ENCODE measurements at places on chromosomes 11 and 22.

DNA sequence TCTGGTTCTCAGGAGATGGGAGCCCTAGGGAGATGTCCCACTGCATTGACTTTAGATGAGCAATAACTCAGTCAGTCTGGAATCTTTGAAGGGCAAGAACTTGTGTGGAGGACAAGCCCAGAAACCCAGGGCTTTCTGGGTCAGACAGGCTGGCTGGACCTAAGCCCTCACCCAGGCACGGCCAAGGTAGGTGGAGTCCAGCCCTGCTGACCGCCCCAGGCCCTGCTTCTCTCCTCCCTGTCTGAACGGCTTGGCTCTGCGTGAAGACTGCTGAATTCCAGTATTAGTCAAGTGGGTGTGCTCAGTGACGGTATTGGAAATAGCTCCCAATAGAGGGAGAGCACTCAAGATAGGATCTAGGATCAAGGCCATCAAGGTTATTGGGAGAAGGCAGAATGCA is 6.1 kb downstream of the CXCR5 start:
- peak; percentile 71 for DNase-seq

- no peak for DNase-seq
Measured at GRCh38 chr11:7115780-7116179, 27.0 kb downstream of the RBMXL2 start.

DNA sequence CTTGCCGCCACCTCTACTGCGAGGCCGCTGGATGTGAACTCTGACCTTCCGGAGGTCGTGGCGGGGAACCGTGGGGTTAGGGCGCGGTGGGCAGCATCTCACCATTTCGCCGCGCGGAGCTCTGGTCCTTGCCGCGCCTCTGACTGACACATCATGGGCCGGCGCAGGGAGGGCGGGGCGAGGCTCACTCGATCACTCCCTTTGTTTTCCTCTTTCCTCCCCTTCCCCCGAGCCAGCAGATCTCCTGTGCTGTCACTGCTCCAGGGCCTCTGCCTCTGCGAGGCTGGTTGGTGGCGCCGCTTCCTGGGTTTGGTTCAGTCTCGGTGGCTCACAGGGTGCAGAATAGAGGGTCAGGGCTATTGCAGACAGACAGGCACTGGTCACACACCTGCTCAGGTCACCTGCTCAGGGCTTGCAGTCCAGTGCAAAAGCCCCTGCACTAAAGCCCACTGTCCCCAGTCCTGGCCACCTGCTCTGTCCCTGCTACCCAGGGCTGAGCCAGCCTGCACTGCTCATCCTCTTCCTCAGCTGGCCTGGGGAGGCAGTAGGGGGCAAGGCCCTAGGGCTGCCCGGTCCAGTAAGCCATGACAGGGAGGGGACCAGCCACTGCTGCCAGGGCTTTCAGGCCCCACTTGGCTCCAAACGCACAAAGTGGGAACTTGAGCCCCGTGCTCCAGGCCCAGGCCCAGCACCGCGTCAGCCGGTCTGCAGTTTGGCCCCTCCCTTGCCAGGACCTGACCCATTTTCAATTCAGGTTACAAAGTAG is 36.2 kb downstream of the PISD start:
- DNase-seq, result peak; percentile 28

DNA sequence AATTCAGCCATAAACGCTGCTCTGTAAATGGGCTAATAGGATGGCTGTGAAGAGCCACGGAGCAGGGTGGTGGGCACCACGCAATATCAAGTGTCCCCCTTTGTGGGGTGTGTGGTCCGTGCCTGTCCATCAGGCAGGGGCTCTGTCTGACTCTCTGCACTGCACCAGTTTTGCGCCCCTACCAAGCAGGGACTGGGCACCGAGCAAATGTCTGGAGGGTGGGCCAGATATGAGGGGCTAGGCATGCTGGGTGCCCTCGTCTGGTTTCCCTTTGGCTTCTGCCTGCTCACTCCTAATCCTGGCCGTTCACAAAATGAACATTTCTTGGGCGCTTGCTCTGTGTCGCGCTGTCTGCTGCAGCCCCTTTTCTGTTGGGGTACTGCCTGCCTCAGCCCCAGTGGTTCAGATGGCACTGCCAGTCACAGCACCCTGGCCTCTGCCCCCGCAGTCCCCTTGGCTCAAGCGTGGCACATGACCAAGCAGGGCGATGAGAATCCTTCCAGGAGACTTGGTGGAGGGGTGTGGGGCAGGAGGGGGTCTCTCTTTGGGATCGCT is 37.1 kb upstream of the CELSR1 start:
- DNase-seq, result no peak

DNA sequence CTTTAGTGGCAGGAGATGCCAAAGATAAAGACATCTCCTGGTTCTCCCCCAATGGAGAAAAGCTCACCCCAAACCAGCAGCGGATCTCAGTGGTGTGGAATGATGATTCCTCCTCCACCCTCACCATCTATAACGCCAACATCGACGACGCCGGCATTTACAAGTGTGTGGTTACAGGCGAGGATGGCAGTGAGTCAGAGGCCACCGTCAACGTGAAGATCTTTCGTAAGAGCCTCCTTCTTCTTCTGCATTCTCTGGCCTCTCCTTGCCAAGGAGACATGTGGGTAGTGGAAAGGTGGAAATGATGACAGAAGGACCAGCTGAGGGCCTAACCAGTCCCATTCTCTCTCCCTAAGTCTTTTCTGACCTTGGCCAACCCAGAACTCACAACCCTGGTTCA is 110.1 kb upstream of the TTC12 start:
- no peak for DNase-seq

GRCh38 chr22:47351836-47352579 is 589.6 kb downstream of the TBC1D22A start:
- DNase-seq, result no peak

DNA sequence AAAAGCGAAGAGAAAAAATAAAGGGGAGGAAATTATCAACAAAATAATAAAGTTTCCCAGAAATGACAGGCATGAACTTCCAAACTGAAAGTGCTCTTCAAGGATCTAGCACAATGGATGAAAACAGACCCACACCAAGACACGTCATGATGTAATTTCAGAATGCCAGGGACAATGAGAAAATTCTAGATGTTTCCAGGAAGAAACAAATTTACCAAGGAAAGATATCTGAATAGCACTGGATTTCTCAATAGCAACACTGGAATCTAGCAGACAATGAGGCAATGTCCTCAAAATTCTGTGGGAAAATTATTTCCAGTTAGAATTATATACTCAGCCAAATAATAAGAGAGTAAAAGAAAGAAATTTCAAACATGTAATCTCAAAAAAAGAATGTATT is 46.0 kb downstream of the DENND5A start:
- peak; percentile 89 for DNase-seq

GRCh38 chr11:71239581-71239980 is 12.8 kb downstream of the SHANK2 start:
- no peak for DNase-seq

DNA sequence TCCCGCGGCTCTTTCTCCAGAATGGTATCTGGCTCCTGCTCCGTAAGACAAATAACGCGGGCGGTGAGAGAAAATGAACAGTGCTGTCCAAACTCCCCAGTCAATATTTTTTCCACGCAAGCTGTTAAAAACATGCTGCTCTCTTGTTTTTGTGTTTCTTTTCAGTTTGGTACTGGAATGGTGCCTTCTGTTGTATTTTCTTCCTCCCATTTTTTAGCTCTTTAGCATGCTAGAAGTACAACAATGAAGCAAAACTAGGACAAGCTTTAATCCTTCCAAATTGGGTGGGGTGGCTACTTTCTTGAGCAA is 599 bp upstream of the PPP2R1B start:
- DNase-seq, result no peak

DNA sequence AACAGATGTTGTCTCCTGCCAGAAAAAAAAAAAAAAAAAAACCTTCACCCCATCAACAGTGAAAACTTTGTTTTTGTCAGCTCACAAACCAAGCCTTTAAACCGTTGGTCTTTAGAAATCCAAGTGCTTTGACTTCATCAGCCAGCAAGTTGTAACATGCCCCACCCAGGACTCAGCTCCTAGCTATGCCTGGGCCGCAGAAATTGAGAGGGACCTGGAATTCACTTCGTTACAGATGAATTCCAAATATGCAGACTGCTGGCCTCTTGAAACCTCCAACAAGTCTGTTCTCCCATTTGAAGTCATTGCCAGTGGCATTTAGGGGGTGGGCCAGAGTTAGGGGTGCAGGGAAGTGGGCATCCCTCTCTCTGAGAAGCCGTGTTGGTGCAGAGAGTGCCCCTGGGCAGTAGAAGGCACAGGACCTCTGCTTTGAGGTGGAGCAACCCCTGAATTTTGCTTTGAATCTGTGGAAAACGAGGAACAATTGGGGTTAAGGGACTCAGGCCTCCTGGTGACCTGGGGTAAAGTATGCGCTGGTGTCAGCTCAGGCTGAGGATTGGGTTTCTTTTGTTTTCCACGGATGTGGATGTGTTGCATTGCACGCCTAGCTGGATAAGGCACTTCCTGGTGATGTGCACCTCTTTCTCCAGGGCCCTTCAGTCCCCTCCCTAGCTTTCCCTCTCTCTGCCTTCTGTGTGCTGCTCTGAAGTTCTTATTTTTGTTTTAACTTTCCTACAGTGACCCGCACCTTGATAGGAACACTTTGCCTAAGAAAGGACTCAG is 109.5 kb downstream of the DBX1 start:
- no peak for DNase-seq

- DNase-seq, result no peak
Measured at GRCh38 chr11:69799097-69799496, 20.1 kb downstream of the FGF3 start.

DNA sequence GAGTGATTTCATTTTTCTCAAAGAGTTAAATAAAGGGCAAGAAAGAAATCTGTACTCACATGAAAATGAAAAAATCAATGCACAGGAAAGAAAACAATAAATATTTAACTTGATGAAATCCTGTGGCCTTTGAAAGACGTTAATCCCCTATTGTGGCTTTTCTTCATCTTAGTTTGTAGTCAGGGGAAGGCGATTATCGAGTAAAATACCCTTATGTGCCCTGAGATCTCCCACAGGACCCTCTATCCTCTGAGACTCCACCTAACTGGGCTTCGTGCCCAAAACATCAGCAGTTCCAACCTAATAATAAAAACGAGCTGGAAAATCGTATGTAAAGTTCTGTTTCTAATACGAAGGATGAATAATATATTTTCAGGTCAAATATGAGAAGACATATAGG is 208.2 kb upstream of the ZC3H12C start:
- no peak for DNase-seq

DNA sequence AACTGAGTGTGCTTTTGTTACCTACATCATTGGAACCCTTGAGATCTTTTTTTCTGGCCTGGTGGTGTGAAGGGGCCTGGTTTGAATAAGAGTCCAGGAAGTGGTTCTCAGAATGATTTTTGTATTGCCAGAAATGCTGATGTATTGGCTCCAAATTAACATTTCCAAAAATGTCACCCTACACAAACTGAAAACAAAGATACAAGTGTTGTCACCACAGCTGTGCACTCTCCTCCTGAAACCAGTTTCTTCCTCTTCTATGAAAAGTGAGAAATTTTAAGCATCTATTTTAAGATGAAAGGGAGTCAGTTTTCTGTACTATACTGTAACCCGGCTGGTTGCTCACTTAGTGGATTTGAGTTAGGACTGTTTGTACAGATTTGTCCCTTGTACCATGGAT is 218.8 kb downstream of the PGR start:
- no peak for DNase-seq

DNA sequence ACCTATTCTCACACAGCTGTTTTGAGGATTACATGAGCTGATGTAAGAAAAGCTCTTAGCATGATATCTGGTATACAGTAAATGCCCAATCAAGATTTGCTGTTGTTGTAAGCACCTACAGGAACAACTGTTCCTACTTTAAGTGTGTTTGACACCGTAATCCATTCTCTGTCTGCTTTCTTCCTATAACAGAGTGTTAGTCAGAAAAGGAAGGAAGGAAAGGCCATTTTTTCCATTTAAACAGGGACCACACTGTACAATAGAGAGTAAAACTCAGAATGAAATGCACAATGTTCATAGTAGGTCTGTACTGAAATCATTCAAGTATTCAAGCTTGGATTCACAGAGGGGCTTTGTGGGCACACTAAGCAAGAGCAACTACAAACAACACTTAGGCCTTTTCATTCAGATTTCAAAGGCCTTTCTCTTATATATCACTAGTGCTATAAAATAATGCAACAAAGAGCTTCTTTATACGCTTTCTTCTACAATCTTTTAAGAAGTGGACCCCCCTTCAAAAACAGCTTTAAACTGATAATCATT is 21.5 kb downstream of the MTCH2 start:
- no peak for DNase-seq

DNA sequence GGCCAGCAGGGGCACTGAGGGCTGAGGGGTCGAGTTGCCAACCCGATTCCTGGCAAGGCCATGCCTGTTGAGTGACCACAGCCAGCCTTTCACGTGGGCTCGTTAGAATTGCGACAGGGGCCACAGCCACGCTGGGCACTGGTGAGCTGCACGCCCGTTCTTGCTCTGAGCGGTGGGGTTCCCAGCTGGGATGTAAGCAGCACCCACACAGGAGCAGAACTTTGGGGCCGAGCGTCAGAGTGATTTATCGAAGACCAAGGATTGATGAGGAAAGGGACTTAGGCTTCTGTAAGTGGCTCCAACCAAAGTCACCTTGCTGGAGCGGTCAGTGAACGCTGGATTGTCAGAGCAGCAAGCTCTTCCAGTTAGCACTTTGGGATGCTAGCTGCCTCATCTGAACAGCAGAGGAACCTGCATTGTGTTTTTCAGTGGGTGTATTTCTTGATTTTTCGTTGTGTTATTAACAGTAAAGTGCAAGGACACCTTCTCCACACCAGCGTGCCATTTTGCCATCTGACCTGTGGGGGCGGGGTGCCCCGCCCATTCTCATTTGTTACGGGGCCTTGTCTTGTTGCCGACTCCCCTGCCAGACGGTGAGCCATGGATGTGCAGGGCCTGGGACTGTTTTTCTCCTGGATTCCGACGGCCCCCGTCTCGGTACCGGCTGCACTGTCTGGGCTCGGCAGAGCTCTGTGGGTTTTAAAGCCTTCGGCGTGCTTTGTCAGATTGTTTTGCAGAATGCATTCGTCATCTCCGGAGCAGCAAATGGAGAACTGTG is 202.5 kb downstream of the TBC1D22A start:
- no peak for DNase-seq

GRCh38 chr11:47247502-47247901 is 1.1 kb downstream of the ACP2 start:
- no peak for DNase-seq

- peak; percentile 98 for DNase-seq
Measured at GRCh38 chr22:44360668-44361381, 48.1 kb upstream of the SHISAL1 start.

- DNase-seq, result no peak
Measured at GRCh38 chr11:123692961-123693360, 38.5 kb upstream of the SCN3B start.

DNA sequence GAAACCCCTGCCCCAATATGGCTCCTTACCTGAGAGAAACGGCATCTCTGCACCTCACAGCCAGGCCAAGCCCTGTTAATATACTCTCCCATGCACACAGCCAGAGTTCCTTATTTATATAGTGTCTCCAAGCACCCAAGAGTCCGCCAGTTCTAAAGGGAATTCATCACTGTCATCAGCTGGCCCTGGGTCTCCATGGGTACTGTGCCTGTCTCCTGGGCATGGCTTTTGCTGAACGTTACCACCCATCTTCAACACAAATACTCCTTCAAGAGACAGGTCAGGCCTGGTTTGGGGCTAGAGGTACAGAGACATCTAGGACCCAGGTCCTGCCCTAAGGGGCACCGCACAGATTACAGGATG is 1.6 kb upstream of the ATG16L2 start:
- no peak for DNase-seq
